Activated T-cell treated with anti-CD3 and anti-CD28 coated beads, Interleukin-2, amount 50 U/mL, for 72 hours (primary cell): ENCODE measurements at places on chromosomes 3 and 15. TPM values are rescaled to one million over a fixed set of nuclear protein-coding genes. Genes with fewer than 3 reads are reported as not detected.

- H3K4me3 ChIP-seq, result no peak overlapping the region
- no peaks in the 10 kb centered on the region for H3K36me3 ChIP-seq
- H3K27me3 ChIP-seq, result no peaks in the 10 kb centered on the region
- no peaks in the 10 kb centered on the region for H3K4me1 ChIP-seq
- H3K27ac ChIP-seq, result no peak overlapping the region
Measured at GRCh38 chr3:140268610-140269009, 333.6 kb downstream of the CLSTN2 start.

DNA sequence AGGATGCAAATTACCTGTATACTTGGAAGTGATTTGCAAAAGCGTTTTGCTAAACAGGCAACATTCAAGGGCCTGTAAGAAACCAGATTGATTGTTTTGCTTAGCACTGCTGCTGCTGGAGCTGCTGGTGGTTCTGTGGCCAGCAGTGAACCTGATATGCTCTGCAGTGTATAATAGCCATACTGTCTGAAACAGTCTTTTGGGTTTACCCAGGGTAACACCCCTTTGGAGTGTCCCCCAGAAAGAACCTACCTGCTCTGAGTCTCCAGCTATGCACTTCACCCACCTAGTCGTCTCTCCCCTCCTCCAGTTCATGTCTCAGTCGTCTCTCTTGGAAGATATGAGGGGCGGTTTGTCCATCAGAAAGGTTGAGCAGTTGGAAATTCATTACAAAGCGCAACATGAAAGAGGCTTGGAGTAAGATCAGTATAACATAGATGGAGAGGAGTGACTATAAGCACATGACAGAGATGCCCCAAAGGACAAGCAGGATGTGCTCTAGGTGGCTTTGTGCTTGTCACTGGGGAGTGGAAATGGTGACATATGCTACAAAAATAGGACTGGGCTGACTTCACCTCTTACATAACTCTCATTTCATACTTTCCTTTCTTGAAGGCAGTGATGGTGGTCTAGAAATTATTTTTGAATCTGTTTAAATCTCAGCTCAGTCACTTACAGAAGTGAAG is 3.8 kb downstream of the MKRN2 start:
- peaks cover 66% of the 10 kb centered on the region for H3K4me1 ChIP-seq
- peak overlapping the region; percentile 29 for H3K4me3 ChIP-seq
- DNase-seq, result peak; percentile 8
- H3K27me3 ChIP-seq, result peaks cover 3% of the 10 kb centered on the region

- no peak for DNase-seq
- H3K27ac ChIP-seq, result no peak overlapping the region
- no peaks in the 10 kb centered on the region for H3K4me1 ChIP-seq
- peaks cover 6% of the 10 kb centered on the region for H3K27me3 ChIP-seq
- no peak overlapping the region for H3K4me3 ChIP-seq
- no peaks in the 10 kb centered on the region for H3K36me3 ChIP-seq
Measured at GRCh38 chr15:47975427-47975826, 145.4 kb upstream of the SLC24A5 start.

The PRR23E gene
- total RNA-seq, result not detected

The GOLGA8M gene
- not detected for total RNA-seq

The GOLGA8N gene
- total RNA-seq, result 4.4 TPM

The KCNMB2 gene
- total RNA-seq, result not detected

The NEK10 gene
- total RNA-seq, result 0.36 TPM

The ABHD5 gene
- 18.9 TPM for total RNA-seq
